Sigmoid colon (tissue), 7 donors: ENCODE measurements at places on chromosomes 13 and 19. TPM values are rescaled to one million over a fixed set of nuclear protein-coding genes. Genes with fewer than 3 reads are reported as not detected.

DNA sequence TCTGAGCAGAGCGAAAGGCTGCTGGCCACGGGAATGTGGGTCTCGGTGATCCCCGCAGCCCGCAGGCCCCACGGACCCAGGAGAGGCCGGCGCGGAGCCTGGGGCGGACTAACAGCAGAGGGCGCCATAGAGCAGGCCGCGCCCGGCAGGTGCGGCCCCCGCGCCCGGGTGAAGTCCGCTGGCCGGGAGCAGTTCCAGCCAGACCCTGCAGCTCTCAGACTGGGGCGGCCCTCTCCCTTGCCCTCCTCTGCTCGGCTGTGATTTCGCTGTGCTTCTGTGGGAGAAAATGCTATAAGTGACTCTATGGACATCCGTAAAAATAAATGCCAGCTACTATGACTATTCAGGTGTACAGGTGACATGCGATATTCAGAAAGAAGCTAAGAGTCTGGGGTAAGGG, 37.7 kb downstream of the GSX1 start:
- peak; percentile 62 for DNase-seq

The ZNF112 gene
- total RNA-seq = 4.6 TPM

- DNase-seq = peak; percentile 86
These were observed 682 bp upstream of the TEAD2 start for GRCh38 chr19:49362929-49363267.

- no peak for DNase-seq
These were observed 18.4 kb downstream of the LTBP4 start for GRCh38 chr19:40619333-40620160.

The FLT1 gene
- total RNA-seq = 5.7 TPM

- no peak for DNase-seq
These were observed at the start of gene STXBP2 for GRCh38 chr19:7636691-7637373. TSS of gene STXBP2 (plus strand) at chr19:7637110. CDS start at chr19:7637150, 40 bp downstream.

DNA sequence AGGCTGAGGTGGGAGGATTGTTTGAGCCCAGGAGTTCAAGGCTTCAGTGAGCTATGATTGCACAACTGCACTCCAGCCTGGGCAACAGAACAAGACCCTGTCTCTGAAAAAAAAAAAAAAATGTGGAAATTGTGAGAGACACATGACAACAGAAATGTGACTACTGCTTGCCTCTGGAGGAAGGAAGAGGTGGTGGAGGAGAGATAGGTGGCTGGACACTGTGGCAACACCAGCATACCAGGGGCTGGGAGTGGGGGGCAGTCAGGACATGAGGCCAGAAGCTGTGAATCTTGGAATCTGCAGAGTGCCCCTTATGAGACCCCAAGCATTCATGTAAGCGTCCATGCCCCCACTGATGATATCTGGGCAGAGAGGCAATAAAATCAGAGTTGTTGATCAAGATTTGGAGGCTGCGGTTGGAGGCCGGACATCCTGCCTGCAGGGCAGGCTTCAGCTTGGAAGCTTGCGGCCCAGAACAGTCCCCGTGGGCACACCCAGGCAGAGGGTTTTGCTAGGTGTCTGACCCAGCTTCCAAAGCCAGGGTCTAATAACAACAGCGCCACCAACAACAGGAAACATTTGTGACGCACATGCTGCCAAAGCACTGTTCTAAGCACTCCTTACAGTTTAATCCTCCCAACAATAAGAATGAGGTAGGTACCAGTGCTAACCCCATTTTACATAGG, 16.9 kb downstream of the FAM187B start:
- DNase-seq = peak; percentile 72

The ZNF415 gene
- total RNA-seq = 10.7 TPM

DNA sequence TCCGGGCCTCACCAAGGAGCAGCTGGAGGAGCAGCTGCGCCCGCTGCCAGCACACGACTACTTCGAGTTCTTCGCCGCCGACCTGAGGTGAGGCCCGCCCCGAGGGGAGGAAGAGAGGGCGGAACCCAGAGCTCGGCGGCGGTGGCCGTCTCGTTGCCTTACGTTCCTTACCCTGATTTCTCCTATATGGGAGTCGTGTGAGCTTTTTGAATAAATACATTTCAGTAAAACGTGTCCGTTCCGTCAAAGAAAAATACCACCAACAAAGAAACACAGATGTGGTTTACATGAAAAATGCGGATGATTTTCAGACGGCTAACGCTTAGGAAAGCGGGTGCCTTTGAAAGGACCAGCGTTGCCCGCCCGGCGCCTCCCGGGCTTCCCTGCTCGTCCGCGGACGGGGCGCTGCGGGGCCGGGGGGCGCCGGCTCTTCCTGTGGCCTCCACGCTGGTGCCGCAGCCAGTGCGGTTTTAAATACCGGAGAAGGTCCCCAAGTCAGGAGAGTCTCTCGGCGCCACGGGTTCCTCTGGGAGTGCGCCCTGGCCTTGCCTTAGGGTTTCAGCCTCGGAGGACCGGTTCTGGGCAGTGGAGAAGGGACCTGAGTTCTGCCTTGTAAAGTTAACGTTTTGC, 755 bp downstream of the UPF3A start:
- peak; percentile 72 for DNase-seq

The BCAM gene
- total RNA-seq = 36.3 TPM

The IGFL2 gene
- total RNA-seq = not detected

DNA sequence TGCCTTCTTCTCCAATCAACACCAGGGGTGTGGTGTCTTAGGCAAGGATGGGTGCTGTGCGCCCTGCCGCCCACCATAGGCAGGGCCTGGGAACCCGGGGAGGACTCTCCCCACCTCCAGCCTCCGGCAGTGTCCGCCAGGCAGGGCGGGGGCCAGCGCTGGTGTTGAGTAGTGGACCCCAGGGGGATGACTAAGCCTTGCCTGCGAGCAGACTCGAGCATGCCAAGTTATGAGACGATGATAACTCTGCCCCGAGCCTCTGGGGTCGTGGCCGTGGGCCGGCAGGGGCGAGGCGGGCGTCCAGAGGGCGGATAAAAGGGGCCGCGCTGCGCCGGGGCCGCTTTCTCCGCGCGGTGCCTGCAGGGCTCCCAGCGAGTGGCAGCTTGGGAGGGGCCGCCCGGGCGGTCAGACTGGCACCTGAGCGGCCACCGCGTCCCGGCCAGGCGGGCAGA, at the start of gene MEDAG:
Gene MEDAG (plus strand): TSS at position 340 of the 452 bp plus-strand sequence. CDS start 245 bp downstream, outside the sequence.
- peak; percentile 91 for DNase-seq

DNA sequence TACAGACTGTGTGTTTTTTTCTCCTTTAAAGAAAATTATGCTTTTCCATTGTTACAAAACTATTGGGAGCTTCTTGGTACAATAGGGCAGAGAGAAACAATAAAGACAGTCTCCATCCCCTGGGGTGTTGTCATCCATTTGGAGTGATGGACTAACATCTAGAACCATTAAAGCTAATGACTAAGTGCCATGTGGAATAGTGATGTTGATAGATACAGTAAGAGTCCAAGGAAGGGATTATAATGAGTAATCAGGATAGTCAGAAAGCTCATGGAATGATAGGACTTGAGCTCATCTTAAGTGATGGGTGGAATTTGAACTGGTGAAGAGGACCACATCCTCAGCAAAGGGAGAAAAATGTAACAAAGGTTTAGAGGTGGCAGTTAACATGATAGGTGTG, 24.1 kb upstream of the FRY start:
- no peak for DNase-seq

DNA sequence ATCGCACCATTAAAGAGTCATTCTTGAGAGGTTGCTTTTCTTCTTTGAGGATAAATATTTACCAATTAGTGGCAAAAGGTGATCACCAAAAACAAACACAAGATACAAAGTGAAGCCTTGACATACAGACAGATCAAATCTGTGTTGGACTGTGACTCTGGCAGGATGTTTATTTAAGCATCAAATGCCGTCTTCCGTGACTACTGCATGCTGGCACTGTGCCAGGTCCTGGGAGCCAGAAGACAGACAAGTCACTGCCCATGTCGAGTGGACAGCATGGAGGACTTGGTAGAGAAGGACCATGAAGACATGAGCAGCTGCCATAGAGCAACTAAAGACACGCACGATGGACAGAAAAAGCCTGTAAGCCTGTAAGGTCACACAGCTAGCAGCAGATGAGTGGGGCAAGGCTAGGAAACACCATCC, 92.8 kb upstream of the FARP1 start:
- DNase-seq = no peak

DNA sequence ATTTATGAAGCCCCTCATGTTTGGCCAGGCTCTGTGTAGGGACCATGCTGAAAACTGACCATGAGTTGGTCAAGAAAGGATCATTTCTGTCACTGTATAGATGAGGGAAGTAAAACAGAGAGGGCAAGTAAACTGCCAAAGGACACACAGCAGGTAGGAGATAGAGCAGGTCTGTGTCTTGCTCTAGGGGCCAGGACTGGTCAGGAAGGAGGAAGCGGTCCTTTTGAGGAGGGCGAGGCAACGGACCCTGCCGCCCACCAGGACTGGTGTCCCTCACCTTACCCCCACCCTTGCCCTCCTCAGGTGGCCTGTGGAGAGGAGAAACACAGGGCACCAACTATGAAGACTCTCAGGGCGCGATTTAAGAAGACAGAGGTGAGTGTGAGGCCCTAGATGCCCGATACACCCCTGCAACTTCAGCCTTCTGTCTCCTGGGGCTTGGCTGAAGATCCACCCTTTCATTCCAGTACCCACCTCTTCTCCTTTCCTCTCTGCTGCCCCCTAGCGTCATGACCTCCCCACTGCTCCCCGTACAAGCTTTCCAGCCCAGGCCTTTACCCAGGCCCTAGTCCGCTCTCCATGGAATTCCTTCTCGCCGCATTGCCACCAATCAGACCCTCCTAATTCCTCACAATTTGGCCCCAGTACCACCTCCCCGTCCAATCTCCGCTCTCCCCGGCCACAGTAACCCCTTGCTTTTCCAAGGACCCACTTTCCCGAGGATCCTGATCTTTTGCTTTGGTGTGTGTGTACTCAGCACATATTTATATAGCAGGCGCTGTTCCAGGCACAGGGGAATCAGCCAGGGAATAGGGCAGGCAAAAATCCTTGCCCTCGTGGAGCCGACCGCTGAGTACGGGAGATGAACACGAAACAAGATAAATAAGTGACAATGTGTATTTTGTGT, 3.9 kb downstream of the ANKRD24 start:
- DNase-seq = no peak

DNA sequence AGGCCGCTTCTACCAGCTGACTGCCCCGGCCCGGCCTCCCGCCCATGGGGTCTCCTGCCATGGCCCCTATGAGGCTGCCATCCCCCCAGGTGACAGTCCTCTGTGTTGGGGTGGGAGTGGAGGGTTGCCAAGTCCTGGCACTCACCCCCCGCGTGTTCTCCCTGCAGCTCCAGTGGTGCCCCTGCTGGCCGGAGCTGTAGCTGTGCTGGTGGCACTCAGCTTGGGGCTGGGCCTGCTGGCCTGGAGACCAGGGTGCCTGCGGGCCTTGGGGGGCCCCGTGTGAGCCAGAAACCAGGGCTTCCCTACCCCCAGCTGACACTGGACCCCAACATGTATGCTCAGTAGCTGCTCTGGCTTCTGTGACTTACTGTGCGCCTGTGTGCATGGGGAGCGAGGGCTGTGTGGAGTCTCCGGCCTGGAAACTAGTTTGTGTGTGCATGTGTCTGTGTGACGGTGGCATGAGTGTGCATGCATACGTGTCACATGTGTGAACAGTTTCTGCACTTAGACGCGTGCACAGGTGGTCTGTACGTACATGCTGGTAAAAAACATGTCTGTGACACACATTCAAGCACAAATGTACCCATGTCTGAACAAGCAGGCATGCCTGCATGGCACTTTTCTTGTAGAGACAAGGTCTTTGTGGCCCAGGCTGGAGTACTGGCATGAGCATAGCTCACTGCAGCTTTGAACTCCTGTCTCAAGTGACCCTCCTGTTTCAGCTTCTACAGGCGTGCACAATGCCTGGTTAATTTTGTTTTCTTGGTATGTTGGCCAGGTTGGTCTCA, 4.9 kb downstream of the ACP4 start:
- no peak for DNase-seq

The MCF2L gene
- 7.5 TPM for total RNA-seq

DNA sequence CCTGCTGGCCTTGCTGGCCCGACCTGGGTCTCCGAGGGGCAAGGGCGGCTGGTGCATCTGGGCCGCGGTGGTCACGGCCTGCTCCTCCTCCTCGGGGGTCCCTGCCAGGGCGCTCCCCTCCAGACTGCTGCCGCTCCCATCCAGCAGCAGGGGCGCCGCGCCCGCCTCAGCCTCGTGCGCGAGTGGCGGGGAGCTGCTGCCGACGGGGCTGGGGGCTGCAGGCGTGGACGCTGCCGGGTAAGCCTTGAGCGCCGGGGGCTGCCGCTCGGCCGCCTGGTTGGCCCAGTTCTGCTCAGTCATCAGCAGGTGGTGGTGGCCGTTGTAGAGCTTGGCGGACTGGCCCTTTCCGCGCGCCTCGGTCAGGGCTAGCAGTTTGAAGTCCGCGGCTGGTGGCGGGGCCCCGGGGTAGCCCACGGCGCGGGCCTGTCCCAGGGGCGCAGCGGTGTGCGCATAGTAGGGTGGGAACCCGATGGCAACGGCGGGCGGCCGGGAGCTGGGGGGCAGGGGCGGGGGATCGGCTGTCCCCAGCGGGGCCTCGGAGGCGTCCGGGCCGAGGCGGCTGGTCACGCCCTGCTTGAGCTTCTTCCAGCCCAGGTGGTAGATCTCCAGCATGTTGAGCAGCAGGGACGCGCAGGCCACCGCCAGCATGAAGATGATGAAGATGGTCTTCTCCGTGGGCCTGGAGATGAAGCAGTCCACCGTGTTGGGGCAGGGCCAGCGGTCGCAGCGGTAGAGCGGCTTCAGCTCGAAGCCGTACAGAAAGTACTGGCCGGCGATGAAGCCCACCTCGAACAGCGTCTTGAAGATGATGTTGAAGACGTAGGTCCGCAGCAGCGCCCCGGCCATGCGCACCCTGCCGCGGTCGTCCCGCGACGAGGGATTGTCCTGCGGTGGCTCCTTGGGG, 18.6 kb downstream of the GJA3 start:
- DNase-seq = no peak

The ZNF729 gene
- not detected for total RNA-seq

The ZNF135 gene
- total RNA-seq = 8.6 TPM

GRCh38 chr19:6743066-6743465, 3.6 kb downstream of the TRIP10 start:
- no peak for DNase-seq

The TSKS gene
- not detected for total RNA-seq

- DNase-seq = no peak
These were observed 692 bp downstream of the ZNF234 start for GRCh38 chr19:44142059-44142433.

DNA sequence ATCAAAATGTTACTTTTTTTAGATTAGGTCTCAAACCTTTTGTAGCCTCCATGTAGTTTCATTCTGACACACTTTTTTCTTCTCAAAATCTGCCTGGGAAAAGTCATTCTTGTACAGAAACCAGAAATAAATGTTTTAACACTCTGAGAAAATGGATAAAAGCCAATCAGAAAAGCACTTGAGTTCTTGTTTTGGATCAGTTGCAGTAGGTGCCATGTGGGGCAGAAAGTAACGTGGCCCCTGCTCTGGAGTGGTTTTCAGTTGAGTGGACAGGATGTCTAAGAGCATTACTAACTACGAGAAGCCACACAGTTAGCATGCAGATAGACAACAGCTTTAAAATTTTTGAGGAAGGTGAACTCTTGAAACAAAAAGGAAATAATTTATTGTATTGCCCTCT, 19.1 kb downstream of the GPR183 start:
- DNase-seq = no peak

- no peak for DNase-seq
These were observed 5.0 kb downstream of the IZUMO4 start for GRCh38 chr19:2101417-2102335.

The ELAVL1 gene
- total RNA-seq = 17.4 TPM

GRCh38 chr13:47334173-47334572, 437.3 kb upstream of the HTR2A start:
- peak; percentile 84 for DNase-seq
